ENCODE measurements at places on chromosomes 7 and 10.
A peak's percentile ranks its signal among the peaks of the same experiment; 100 is the strongest.

DNA sequence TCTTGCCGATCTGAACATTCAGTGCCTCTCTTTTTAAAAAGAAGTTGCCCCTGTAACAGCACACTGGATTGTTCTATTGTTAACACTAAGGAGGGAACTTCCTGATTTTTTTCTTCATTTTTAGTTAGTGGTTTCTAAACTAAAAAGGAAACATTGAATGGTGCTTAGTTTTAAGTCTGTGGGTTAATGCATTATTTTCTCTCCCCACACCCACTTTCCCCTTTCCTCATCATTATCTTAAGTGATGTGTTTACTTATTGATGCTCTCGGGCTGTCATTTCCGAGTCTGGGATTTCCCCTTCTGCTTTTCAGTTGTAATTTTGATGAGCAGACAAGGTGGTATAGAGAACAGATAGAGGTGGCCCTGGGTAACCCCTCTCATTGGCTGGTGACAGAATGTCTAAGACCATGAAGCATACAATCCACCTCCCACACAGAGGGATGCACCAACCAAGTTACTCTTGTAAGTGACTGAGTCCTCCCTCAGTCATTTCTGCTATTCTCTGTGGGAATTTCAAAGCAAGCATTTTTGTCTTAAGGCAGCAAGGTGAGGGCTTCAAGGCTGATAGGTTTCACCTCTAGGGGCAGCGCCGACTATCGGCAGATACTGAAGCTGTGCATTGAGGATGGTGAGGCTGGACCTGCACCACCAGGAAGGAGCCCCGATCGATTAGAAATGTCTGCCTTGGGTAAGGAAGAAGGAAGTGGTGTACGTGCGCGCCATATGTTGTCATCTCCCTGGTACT is 49.5 kb downstream of the CHN2 start:
- peak; percentile 62 for DNase-seq

GRCh38 chr10:118851062-118852035 is 96.6 kb upstream of the CACUL1 start:
- DNase-seq = no peak

DNA sequence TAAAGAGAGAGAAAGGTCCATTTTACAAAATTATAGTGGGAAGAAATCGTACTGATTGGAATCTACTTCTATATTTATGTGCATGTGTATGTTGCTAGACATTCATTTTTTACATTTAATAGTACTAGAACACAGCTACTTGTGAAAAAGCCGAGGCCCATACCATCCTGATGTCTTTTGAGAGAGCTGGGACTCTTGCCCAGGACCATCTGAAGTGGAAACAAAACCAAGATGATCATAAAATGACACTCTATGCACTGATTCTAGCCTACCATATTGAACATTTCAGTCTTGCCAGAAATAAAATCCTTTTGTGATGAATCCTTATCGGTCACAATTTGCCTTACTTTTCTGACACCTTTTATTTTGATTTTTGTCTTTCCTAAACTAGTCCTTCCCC is 640.0 kb downstream of the KCNMA1 start:
- DNase-seq = no peak

DNA sequence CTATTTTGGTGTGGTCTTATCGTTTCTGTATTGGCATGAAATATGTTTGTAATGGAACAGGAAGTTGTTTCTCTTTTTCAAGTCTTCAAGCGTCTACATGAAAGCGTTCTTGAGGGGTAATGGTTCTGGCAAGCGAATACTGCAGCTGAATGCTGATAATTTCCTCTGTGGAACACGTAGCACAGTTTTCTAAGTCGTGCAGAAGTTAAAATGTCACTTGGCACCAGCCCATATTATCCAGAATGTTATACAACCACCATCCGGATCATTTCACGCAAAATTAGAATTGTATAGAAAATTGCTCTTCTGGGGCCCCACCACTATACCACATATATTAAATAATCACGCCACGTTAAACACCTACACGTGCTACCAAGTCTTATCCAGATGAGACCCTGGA is 354.3 kb downstream of the CALN1 start:
- DNase-seq = no peak

DNA sequence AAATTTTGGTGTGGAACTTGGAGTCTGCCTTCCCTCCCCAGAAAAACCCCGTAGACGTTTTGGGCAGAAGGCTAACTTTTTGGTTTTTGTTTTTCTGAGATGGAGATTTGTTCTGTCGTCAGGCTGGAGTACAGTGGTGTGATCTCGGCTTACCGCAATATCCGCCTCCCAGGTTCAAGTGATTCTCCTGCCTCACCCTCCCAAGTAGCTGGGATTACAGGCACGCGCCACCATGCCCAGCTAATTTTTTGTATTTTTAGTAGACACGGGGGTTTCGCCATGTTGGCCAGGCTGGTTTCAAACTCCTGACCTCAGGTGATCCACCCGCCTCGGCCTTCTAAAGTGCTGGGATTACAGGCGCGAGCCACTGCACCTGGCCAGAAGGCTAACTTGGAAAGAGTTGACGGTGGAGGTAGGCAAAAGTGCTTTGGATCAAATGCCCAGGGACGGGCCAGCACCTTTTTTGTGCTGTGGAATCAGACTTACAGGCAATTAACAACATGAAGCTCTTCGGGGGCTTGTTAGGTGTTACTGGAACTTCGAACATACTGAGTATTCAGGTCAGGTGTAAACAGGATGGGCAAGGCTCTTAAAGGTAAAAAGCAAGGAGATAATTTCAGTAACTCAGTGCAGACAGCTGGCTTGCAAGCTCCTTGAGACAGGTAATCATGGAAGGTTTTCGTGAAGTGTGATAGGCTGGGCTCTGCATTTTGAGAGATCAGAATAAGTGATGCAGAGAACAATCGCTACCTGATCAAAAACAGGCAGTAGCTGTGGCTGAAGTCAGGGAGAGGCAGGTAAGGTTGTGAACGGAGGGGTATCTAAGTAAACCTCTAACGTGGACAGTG is 1.8 kb downstream of the PPP1R35 start:
- DNase-seq = peak; percentile 26

GRCh38 chr10:108894402-108895301 is 1028.7 kb downstream of the XPNPEP1 start:
- no peak for DNase-seq
